ENCODE measurements at places on chromosomes 3 and 15.

DNA sequence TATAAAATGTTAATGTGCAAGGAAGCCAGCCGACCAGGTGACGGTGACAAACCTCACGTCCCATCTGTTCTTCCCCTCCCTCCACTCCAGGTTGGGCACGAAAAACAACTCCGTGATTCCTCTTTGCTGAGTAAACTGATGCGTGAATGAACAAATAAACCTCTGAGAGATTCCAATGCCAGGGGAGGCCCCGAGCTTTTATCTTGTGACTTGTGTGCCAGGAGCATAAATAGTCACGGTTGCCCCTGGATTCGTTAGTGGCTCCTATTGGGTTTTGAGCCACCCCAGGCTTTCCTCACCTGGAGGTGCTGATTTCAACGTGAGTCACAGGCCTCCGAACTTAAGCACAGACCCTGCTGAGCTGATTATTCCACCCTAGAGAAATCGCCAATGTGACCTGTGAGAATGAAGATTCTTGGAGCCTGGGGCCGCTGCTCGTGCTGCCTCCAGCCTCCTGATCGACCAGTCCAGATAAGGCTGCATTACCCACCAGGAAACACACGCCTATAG, 119.2 kb downstream of the SHQ1 start:
- no peak for DNase-seq

- DNase-seq = no peak
These were observed 2.9 kb upstream of the RPS17 start for GRCh38 chr15:82543160-82543559.

GRCh38 chr3:144586382-144586781, 614.8 kb downstream of the DIPK2A start:
- no peak for DNase-seq

- no peak for DNase-seq
These were observed 13.6 kb upstream of the ADAMTS17 start for GRCh38 chr15:100355342-100355741.

GRCh38 chr3:4166540-4166939, 136.6 kb upstream of the SETMAR start:
- DNase-seq = no peak

DNA sequence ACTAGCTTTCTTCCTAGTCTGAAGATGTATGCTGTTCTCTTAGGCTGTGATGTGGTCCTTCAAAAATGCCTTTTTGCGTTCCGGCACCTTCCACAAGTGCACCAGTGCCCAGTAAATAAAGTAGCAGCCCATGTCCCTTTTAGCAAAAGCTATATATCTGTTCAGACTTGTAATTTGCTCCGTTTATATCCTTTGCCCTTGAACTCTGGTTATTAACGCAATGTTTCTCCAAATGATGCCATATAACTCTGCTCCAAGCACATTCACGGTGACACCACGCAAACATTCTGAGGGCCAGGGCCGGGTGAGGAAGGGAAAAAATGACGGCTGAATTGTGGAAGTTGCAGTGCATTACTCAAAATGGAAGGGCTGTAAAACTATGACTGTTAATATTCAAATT, 1001.1 kb upstream of the NR2F2 start:
- DNase-seq = peak; percentile 7

DNA sequence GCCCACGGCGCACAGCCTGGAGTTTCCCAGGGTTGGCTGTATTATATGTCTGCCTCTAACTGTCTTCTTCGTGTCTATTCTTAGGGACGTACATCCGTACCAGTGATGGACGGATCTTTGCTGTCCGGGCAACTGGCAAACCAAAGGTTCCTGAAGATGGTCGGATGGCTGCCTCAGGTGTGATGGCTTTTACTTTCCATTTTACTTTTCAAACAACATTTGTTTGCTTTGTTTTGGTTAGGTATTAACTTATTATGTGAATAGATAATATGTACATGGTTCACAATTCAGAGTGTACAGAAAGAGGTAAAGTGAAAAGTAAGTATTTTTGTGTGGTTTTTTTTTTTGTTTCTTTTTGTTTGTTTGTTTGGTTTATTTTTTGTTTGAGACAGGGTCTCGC, 11.1 kb upstream of the TEX264 start:
- DNase-seq = no peak

- DNase-seq = no peak
These were observed 127.6 kb upstream of the GBE1 start for GRCh38 chr3:81888914-81889557.

- DNase-seq = no peak
These were observed 45.4 kb downstream of the FGF7 start for GRCh38 chr15:49468481-49468839.

DNA sequence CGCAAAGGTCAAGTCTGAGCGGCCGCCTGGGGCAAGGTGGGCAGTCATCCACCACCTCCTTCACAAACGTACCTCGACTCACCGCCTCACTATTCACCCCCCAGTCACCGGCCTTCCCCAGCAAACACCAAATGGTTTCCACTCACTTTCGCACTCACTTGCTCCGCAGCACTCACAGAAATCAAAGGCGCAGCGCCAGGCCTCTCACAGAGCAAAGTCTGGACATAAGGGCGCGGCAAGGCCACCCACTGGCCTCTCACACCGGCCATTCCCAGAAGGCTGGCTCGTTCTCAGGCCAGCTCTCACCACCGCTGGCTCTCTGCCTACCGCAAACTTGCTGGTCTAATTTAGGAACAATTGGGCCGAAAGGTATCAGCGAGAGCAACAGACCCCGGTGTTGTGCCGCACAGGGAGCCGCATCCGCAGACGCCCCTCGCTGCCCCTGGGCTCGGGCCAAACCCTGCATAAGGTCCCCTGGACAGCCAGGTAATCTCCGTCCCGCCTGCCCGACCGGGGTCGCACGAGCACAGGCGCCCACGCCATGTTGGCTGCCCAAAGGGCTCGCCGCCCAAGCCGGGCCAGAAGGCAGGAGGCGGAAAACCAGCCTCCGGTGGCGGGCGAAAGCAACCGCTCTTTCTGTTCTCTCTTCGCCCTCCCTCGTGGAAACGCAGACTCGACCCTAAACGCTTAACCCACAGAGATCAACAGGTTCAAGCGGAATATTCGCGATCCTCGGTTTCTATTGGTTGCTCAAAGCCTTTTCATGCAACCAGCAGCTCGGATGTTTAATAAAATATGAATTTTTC, 2.9 kb downstream of the SHOX2 start:
- DNase-seq = no peak

DNA sequence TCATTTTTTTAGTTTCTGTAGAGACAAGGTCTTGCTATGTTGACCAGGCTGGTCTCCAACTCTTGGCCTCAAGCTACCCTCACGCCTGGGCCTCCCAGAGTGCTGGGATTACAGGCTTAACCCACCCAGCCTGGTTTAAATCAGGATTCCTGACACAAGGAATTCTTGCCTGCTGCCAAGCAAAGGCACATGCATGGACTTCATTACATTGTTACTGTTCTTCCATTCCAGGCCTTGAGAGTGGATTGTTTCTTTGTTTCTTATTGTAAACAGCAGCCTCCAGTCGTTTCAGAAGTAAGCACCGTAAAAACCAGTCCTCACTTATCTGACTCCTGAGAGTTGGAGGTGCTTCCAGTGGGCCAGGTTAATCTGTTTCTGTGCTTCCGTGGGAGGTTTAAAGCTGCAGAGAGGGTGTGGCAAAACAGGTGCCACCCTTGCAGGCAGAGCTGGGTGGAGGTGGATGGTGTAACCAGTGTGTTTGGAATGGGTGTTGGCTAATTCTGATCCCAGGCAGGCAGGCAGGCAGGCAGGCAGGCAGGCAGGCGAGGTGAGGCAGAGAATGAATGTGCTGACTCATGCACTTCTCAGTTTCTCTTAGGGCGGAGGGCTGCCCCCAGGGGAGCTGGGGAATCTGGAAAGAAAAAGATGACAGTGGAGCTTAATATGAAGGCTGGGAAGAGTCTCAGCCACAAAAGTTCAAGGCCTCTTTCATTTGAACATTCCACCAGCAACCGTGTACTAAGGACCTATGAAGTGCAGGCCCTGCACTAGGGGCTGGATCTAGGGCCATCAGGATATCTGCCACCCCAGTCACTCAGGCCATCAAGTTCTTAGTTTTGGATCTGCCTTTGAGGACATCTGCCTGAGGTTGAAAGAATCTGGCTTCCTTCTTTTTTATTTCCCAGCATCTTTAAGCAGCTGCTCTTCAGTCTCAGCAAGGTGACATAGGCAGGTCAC, 37.0 kb upstream of the CDCP1 start:
- no peak for DNase-seq

DNA sequence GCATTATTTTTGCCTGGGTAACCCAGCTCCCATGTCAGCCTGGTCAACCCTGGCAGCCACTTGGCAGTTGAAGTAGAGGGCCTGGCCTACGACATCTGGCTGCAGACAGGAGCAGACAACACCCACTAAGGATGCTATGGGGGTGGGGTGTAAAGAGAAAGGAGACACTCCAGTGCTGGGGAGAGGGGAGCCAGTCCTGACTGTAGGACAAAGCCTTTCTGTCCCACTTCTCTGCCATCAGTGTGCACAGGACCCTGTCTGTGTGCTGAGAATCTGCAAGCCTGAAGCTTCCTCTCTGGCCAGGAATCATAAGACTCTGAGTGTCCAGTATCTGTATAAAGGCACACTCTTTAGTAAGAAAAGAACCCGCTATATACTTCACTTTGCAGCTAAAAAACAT, 96.3 kb upstream of the CHRM5 start:
- no peak for DNase-seq

GRCh38 chr3:117932441-117932840, 1102.2 kb downstream of the IGSF11 start:
- no peak for DNase-seq

DNA sequence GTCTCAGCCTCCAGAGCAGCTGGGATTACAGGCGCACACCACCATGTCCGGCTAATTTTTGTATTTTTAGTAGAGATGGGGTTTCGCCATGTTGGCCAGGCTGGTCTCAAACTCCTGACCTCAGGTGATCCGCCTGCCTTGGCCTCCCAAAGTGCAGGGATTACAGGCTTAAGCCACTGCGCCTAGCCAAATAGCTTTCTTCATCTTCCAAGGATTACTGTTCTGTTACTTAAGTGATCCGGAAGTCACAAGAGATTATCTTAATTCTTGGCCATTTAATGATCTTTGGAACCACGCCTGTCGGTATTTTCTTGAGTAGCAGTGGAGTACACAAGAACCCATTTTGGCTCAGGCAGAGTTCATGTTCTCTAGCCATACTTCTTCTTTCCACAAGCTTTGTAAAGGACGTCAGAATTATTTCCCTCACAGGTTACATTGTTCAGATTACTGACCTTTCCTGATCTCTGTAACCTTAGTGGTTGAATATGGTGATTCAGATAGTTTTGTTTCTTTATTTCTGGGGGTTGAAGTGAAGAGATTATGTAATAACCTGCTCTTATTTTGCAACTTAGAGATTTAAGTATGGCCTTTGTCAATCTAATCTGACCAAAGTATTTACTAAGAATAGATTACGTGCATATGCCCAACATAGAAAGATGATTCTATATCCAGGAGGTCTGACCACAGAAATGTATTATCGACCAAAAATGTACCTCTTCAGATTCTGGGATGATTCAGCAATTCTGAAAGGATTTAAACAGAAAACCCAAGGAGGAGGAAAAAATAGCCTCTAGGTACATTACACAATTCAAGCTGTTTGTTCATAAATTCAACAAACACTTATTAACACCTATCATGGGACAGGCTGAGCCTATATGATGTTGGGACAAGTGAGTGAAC, 132.2 kb downstream of the GREM1 start:
- no peak for DNase-seq

- DNase-seq = no peak
These were observed 230.4 kb upstream of the DCBLD2 start for GRCh38 chr3:99131876-99132275.

DNA sequence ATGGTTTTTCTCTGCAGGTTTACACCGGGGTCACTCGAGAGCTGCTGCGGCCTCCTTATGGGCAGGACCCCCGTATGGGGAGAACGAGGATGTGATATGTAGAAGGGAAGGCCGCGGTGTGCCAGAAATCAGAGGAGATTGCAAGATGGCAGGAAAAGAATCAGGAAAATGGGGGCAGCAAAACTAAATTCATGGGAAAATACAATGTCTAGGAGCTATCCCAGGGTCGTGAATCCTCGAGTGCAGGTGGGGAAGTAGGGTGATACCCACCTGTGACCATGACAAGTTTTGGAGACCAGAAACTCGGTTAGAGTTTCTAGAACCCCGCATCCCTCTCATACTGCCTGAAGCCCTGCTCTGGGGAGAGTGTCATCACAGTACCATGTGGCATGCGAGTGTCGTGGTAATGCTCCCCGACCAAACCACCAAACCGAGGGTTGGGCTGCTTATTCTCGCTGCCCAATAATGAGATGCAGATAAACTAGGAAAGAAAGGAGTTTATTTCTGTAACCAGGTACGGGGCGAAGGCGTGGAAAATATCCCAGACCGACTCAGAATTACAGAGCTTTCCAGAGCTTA, 781 bp downstream of the TRNT1 start:
- DNase-seq = peak; percentile 59

GRCh38 chr3:128194843-128195242, 41.6 kb downstream of the EEFSEC start:
- DNase-seq = no peak

GRCh38 chr3:171121801-171122200, 95.3 kb upstream of the SLC2A2 start:
- DNase-seq = no peak

- no peak for DNase-seq
These were observed 152.0 kb downstream of the ZBBX start for GRCh38 chr3:167228135-167228534.

- DNase-seq = no peak
These were observed 975 bp downstream of the PCSK6 start for GRCh38 chr15:101488300-101489164.

GRCh38 chr3:13479332-13479581, 849 bp upstream of the HDAC11 start:
- DNase-seq = peak; percentile 31

GRCh38 chr15:81084716-81085115, 49.4 kb upstream of the CFAP161 start:
- DNase-seq = no peak

DNA sequence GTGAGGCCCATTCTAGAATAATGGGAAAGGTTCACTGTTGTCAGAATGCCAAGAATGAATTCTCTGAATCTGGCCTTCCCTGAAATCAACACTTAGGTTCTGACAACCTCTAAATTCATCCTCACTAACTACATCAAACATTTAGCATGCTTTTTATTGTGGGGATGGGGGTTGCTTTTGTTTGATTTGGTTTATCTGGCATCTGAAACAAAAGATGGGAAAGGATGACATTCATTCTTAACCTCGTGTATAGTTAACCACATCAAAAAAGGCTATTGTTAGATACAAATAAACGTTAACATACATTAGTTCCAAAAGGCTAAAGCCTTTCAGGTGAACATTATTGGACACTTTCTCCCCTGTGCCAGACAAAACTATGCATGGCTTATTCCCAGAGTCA, 357.3 kb downstream of the FHIT start:
- no peak for DNase-seq

DNA sequence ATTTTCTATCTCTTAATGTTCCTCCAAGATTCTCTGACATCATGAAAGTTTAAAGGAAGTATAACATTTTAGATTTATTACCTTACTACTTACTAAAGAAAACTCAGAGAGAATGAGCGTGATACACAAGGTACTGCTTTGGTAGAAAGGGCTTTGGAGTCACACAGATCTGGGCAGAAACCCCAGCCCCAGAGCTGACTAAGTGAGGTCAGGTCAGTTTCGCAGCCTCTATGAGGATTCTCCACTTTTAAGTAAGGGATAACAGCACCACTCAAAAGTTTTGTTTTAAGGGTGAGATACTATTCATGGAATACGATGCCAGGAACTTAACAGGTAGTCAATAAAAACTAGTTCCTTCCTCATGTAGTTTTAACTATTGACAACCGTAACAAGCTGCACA, 76.1 kb downstream of the CLDN11 start:
- no peak for DNase-seq

- no peak for DNase-seq
These were observed 7.9 kb upstream of the FBXL2 start for GRCh38 chr3:33269385-33269784.

All from activated CD4-positive, alpha-beta T cell treated with anti-CD3 and anti-CD28 coated beads, Interleukin-10, Interleukin-2, amounts not matched to agents 100 ng/mL and 50 ng/mL, durations not matched to agents 16 hours and 8 hours (primary cell).